ENCODE measurements at places on chromosomes 5 and 9.

- no peak for DNase-seq
Observed at GRCh38 chr9:26567976-26568375, 324.6 kb downstream of the CAAP1 start.

DNA sequence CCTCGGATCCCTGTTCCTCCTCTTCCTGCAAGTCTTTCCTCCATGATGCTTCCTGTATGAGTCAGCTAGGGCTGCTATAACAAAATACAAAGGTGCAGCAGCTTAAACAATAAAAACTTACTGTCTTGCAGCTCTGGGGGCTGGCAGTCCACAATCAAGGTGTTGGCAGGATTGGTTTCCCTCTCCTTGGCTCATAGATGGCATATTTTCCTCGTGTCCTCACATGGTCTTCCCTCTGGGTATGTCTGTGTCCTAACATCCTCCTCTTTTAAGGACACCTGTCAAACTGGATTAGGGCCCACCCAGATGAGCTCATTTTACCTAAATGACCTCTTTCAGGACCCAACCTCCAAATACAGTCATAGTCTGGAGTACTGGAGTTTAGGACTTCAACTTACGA, 117.5 kb downstream of the MED10 start:
- no peak for DNase-seq

GRCh38 chr9:128391956-128392301, 20.8 kb downstream of the URM1 start:
- no peak for DNase-seq

GRCh38 chr5:170315154-170315553, 17.6 kb upstream of the LCP2 start:
- no peak for DNase-seq

DNA sequence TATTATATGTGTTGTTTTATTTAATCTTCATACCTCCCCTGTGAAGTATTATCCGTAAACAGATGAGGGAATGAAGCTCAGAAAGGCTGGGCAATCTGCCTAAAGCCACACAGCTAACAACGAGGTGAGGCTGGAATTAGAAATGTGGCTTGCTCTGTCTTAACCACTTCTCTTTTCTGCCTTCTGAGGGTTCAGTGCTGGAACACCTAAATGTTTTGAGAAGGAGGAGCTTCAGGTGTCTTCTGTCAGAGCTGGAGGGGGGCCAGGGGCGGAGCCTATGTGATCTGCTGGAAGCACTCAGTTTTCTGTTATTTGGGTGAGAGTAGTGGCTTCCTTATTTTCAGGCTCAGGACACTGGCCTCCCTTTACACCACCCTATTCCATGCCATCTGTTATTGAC, 35.0 kb upstream of the ARAP3 start:
- no peak for DNase-seq

GRCh38 chr9:88060746-88061145, 77.5 kb downstream of the SPATA31C2 start:
- DNase-seq, result no peak

- DNase-seq, result no peak
Observed at GRCh38 chr5:56499491-56499890, 266.4 kb upstream of the ANKRD55 start.

- no peak for DNase-seq
Observed at GRCh38 chr9:127847178-127847510, 7.3 kb downstream of the ENG start.

All from activated gamma-delta T cell (primary cell).